PC-9 (cell line): ENCODE measurements at places on chromosomes 1 and 21. TPM values are rescaled to one million over a fixed set of nuclear protein-coding genes. Genes with fewer than 3 reads are reported as not detected.
A peak's percentile ranks its signal among the peaks of the same experiment; 100 is the strongest.

TTC24 gene
- total RNA-seq = not detected in 2 replicates

- no peak overlapping the region for H3K27ac ChIP-seq
- DNase-seq = no peak
- no peaks in the 10 kb centered on the region for H3K36me3 ChIP-seq
Observed at GRCh38 chr1:48540587-48540986, 68.6 kb upstream of the SPATA6 start.

RXRG gene
- total RNA-seq = not detected in 2 replicates

HMCN1 gene
- total RNA-seq = 0.31 and 0.83 TPM in 2 replicates

GRCh38 chr1:245682638-245683628, 528.1 kb downstream of the KIF26B start:
- H3K27me3 ChIP-seq = peaks cover 77% of the 10 kb centered on the region
- H3K4me3 ChIP-seq = no peak overlapping the region
- H3K27ac ChIP-seq = no peak overlapping the region
- H3K4me1 ChIP-seq = no peaks in the 10 kb centered on the region

DNA sequence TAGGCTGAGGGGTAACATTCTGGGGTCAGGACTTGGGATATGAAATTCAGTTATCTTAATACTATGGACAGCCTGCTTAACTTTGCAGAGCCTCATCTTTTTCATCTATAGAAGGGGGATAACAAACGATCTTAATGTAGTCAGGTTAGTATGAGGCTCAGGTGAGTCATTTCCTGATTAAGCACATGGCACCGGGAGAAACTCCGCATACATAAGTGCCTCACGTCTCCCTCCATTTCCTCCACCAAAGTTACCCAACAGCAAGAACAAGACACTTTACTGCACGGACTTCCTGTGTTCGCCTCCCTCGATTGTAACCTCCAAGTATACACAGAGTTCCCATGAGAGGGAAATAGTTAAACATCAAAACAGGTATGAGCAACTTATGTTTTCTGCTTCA, 112.7 kb upstream of the COA6 start:
- peaks cover 10% of the 10 kb centered on the region for H3K4me1 ChIP-seq
- H3K27ac ChIP-seq = no peak overlapping the region
- peak; percentile 14 for DNase-seq
- no peak overlapping the region for H3K4me3 ChIP-seq
- no peaks in the 10 kb centered on the region for H3K36me3 ChIP-seq
- H3K27me3 ChIP-seq = no peaks in the 10 kb centered on the region

SERPINC1 gene
- total RNA-seq = 0.44 TPM in 1 of 2 replicates, not detected in the other

GRCh38 chr1:15152318-15153183, 996 bp upstream of the TMEM51 start:
- H3K27me3 ChIP-seq = no peaks in the 10 kb centered on the region
- 0 out of 2 replicates have a peak, but pooled peaks cover under 1% of the 10 kb centered on the region for H3K4me1 ChIP-seq
- peak; percentile 80 for DNase-seq
- peak overlapping the region; percentile 68 for H3K4me3 ChIP-seq
- peak overlapping the region; percentile 77 for H3K27ac ChIP-seq

GRCh38 chr21:41222247-41223068, 54.5 kb downstream of the BACE2 start:
- no peaks in the 10 kb centered on the region for H3K36me3 ChIP-seq
- H3K4me1 ChIP-seq = peaks cover 33% of the 10 kb centered on the region
- DNase-seq = no peak

DNA sequence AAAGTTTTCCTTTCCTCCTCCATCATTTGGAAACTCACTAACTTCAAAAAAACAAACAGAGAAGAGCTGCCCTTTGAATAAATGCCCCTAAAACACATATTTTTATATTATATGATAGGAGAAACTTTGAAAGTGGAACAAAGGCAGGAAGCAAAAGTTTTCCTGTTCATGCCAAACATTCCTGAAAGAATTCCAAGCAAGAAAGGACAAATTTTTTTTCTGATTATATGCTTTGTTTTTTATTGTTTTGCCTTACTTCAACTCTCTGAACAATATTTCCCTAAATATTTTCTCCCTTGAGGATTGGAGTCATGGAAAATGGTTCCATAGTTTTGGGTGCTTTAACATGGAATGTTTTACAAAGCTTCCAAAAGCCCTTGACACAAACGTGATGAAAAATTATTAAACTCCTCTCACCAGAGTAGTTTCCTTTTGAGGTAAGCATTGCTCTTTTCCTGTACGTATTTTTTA, 638.5 kb upstream of the CAMK1G start:
- no peaks in the 10 kb centered on the region for H3K4me1 ChIP-seq
- no peak overlapping the region for H3K27ac ChIP-seq
- peaks cover 5% of the 10 kb centered on the region for H3K27me3 ChIP-seq
- H3K36me3 ChIP-seq = no peaks in the 10 kb centered on the region

GRCh38 chr1:61441723-61442262, 283.1 kb downstream of the TM2D1 start:
- H3K27me3 ChIP-seq = no peaks in the 10 kb centered on the region
- no peak overlapping the region for H3K4me3 ChIP-seq
- no peaks in the 10 kb centered on the region for H3K36me3 ChIP-seq
- no peaks in the 10 kb centered on the region for H3K4me1 ChIP-seq
- no peak for DNase-seq
- no peak overlapping the region for H3K27ac ChIP-seq

HEYL gene
- 0.17 and 0.35 TPM in 2 replicates for total RNA-seq

MYOM3 gene
- 11.9 and 14.5 TPM in 2 replicates for total RNA-seq

- DNase-seq = no peak
- peaks cover 5% of the 10 kb centered on the region; the same call in 1 of the 2 replicates for H3K36me3 ChIP-seq
- H3K27ac ChIP-seq = no peak overlapping the region
- H3K4me1 ChIP-seq = peaks cover 20% of the 10 kb centered on the region
- H3K27me3 ChIP-seq = no peaks in the 10 kb centered on the region
Observed at GRCh38 chr1:228226141-228226874, 18.5 kb downstream of the OBSCN start.

GRCh38 chr1:240308096-240308495, 216.4 kb downstream of the FMN2 start:
- no peak for DNase-seq
- no peak overlapping the region for H3K4me3 ChIP-seq
- no peaks in the 10 kb centered on the region for H3K36me3 ChIP-seq
- no peak overlapping the region for H3K27ac ChIP-seq
- no peaks in the 10 kb centered on the region; the same call in 1 of the 2 replicates for H3K4me1 ChIP-seq
- no peaks in the 10 kb centered on the region for H3K27me3 ChIP-seq

ASAP3 gene
- 17.6 and 24.1 TPM in 2 replicates for total RNA-seq

EPHX1 gene
- total RNA-seq = 288 and 313 TPM in 2 replicates

RAP1GAP gene
- 22.7 and 30.2 TPM in 2 replicates for total RNA-seq

- H3K4me3 ChIP-seq = no peak overlapping the region
- H3K27me3 ChIP-seq = no peaks in the 10 kb centered on the region
- no peaks in the 10 kb centered on the region for H3K36me3 ChIP-seq
- peaks cover 4% of the 10 kb centered on the region for H3K4me1 ChIP-seq
- no peak overlapping the region for H3K27ac ChIP-seq
Observed at GRCh38 chr1:21925334-21925940, 11.7 kb downstream of the HSPG2 start.

KLHDC7A gene
- total RNA-seq = 0.20 TPM in 1 of 2 replicates, not detected in the other

DNA sequence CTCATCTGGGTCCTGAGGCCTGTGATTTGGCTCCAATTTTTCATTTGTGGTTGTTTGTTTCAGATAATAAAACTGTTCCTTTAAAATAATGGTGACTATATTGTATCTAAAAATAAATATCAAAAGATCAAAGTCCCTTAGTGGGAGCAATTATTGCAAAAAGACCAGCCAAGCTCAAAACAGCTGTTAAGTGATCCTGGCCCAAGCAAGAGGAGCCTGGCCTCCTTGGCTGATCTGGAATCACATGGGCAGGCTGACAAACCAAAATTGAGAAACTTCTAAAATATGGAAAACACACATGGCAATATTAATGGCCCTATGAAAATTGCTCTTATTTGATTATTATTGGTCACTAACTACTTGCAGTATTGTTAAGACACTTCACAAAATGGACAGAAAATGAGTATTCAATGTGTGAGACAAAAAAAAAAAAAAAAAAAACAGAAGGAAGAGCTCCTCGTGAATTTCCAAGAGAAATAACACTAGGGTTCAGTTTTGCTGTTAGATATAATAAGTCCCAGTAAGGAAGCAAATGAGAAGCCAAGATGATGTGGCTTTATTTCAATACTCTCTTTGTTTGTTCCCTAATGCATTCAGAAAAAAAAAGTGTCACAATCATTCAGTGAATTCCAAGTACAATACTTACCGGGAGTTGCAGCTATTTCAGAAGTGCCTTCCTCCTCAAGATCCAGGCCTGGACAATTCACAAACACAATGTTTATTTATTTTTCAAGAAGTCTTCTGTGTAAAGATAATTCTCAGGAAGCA, 105.1 kb downstream of the SEC16B start:
- H3K36me3 ChIP-seq = no peaks in the 10 kb centered on the region
- H3K4me3 ChIP-seq = no peak overlapping the region
- no peak overlapping the region for H3K27ac ChIP-seq
- peaks cover 2% of the 10 kb centered on the region; the same call in 1 of the 2 replicates for H3K27me3 ChIP-seq
- H3K4me1 ChIP-seq = no peaks in the 10 kb centered on the region
- no peak for DNase-seq

MIGA1 gene
- 11.5 TPM in 2 replicates for total RNA-seq

LCE2A gene
- total RNA-seq = not detected in 2 replicates

HSD11B1 gene
- not detected in 2 replicates for total RNA-seq

VANGL2 gene
- 11.5 and 12.4 TPM in 2 replicates for total RNA-seq

GRCh38 chr1:222867316-222867715, 52.5 kb downstream of the DISP1 start:
- no peak for DNase-seq
- no peak overlapping the region for H3K4me3 ChIP-seq
- no peaks in the 10 kb centered on the region for H3K27me3 ChIP-seq
- no peaks in the 10 kb centered on the region for H3K36me3 ChIP-seq
- H3K27ac ChIP-seq = no peak overlapping the region
- H3K4me1 ChIP-seq = no peaks in the 10 kb centered on the region

DNA sequence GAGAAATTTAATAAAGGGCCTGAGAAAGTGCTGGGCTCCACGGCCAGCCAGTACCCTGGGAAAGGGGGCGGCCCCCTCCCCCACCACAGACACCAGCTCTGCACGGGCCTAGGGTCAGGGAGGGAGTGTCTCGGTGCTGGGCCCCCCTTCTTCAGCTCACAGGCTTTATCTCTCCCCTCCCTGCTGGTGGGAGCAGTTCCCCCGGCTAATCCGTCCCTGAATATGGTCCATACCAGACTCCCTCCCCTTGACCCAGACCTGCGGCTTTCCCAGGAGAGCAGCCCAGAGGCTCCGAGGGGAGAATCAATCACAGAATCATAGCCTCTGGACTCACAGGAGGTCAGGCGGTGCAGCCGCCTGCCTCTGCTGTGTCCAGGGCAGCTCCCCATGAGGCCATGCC, 26.0 kb upstream of the RSPO1 start:
- H3K27ac ChIP-seq = no peak overlapping the region
- H3K27me3 ChIP-seq = peaks cover 43% of the 10 kb centered on the region
- no peak for DNase-seq
- no peaks in the 10 kb centered on the region for H3K36me3 ChIP-seq

DNA sequence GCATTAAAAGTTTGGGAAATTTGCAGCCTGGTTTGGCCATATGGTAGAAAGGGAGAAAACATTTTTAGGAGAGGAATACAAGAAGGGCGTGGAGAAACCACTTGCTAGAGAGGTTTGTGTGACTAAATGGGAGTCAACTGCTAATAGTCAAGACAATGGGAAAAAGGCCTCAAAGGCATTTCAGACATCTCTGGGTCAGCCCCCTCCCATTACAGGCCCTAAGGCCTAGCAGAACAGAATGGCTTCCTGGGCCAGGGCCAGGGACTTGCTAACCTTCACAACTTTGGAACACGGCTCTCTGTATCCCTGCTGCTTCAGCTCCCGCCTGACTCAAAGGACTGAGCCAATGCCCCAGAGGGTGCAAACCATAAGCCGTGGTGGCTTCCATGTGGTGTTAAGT, 752.3 kb upstream of the ADAMTS5 start:
- H3K27ac ChIP-seq = no peak overlapping the region
- no peaks in the 10 kb centered on the region for H3K4me1 ChIP-seq
- DNase-seq = no peak
- H3K4me3 ChIP-seq = no peak overlapping the region
- no peaks in the 10 kb centered on the region for H3K36me3 ChIP-seq

PLA2G2C gene
- total RNA-seq = 0.48 and 0.55 TPM in 2 replicates

DNA sequence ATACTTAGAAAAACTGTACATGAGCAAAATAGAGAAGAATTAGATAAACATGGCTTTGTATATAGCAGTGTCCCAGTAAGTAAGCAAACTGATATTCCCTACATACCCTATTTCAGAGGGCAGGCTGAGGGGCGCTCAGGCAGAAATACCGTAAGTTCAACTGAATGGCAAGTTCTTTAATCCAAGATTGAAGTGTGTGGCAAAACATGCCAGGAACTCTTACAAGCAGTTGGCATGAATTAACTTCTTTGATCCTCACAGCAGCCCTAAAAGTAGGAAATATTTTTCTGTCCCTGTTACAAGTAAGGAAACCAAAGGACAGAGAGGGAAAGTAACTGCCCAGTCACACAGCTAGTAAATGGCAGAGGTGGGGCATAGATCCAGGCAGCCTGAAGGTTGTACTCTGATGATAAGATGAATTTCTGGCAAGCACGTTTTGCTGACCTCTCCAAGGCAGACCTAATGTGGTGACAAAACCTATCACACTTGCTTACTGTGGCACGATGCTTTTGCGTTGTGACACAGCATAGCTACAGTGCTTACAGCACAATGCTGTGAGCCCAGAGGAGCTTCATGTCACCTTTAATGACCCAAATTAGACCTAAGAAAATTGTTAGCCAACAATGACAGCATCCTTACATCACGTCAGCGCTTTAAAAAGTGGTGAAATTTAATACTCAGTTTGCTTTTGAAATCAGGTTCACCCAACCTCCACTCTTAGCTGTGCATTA, 35.0 kb upstream of the THEM4 start:
- H3K36me3 ChIP-seq = no peaks in the 10 kb centered on the region
- no peak overlapping the region for H3K4me3 ChIP-seq
- H3K27ac ChIP-seq = peak overlapping the region; percentile 91
- H3K4me1 ChIP-seq = peaks cover 80% of the 10 kb centered on the region
- DNase-seq = peak; percentile 17
- no peaks in the 10 kb centered on the region for H3K27me3 ChIP-seq

GRCh38 chr1:192973988-192974387, 85.2 kb downstream of the UCHL5 start:
- no peak overlapping the region for H3K4me3 ChIP-seq
- no peak for DNase-seq
- no peaks in the 10 kb centered on the region for H3K4me1 ChIP-seq

DNA sequence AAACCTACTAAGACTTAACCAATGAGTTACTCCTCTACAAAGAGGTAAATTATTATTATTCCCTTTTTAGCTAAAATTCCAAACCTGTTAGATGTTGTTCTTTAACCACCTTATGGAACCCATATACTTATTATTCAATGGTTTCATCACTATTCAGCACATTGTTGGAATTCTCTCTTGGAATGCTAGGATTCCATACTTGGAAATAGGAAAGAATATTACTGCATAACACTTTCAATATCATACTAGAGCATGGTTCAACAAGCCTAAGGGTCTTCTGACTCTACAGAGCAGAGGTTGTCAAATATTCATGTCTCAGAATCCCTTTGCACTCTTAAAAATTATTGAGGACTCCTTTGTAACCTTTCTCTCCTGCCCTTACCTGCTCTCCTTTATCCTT, 69.4 kb downstream of the DEGS1 start:
- no peak overlapping the region for H3K4me3 ChIP-seq
- H3K4me1 ChIP-seq = no peaks in the 10 kb centered on the region
- no peak overlapping the region for H3K27ac ChIP-seq
- H3K36me3 ChIP-seq = peaks cover 6% of the 10 kb centered on the region; the same call in 1 of the 2 replicates
- no peaks in the 10 kb centered on the region for H3K27me3 ChIP-seq

- no peaks in the 10 kb centered on the region for H3K36me3 ChIP-seq
- peaks cover 38% of the 10 kb centered on the region for H3K27me3 ChIP-seq
- no peaks in the 10 kb centered on the region for H3K4me1 ChIP-seq
- DNase-seq = no peak
- H3K4me3 ChIP-seq = no peak overlapping the region
Observed at GRCh38 chr1:228811712-228812305, 76.5 kb downstream of the RHOU start.

CR1L gene
- total RNA-seq = not detected in 2 replicates

PKNOX1 gene
- total RNA-seq = 8.9 and 17.1 TPM in 2 replicates
